PC-9 (cell line): ENCODE measurements at places on chromosomes 7 and 10.

GRCh38 chr7:70271617-70272081 lies 673.4 kb downstream of the AUTS2 start:
- no peak for DNase-seq

DNA sequence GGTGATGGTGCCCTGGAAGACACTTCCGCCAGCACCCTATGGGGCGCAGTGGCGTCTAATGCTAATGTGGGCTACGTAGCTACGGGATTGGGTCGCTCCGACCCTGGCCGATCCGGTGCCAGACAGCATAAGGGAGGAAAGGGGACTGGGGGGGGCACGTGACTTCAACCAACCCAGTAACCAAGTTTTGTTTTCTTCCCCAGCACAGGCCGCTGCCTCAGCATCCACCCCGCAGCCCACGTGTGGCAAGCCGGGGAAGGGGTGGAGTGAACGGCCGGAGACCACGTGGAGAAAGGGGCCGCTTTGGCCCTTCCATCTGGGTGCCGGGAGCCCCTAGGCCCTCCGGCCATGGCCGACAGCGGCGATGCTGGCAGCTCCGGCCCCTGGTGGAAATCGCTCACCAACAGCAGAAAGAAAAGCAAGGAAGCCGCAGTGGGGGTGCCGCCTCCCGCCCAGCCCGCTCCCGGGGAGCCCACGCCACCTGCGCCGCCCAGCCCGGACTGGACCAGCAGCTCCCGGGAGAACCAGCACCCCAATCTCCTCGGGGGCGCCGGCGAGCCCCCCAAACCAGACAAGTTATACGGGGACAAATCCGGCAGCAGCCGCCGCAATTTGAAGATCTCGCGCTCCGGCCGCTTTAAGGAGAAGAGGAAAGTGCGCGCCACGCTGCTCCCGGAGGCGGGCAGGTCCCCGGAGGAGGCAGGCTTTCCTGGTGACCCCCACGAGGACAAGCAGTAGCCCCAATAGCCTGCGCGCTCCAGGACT lies 2.5 kb downstream of the PRR15 start:
- DNase-seq: no peak

DNA sequence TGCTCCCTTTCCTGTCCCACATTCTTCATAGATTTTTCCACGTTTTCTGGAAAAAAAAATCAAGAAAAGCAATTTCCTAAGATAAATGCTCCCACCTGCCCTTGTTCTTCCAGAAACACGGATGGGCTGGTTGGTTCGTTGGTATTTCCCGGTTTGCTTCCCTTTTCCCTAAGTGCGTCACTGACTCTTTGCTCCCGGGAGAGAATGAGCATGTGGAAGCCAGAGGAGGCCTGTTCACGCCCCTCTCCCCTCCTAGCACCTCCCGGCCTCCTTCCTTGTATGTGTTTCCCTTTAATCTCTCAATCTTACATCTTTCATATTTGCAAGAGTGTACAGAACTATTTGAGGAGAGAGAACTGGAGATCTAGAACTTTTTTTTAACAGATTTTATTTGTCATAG lies 442.0 kb downstream of the GFRA1 start:
- no peak for DNase-seq

DNA sequence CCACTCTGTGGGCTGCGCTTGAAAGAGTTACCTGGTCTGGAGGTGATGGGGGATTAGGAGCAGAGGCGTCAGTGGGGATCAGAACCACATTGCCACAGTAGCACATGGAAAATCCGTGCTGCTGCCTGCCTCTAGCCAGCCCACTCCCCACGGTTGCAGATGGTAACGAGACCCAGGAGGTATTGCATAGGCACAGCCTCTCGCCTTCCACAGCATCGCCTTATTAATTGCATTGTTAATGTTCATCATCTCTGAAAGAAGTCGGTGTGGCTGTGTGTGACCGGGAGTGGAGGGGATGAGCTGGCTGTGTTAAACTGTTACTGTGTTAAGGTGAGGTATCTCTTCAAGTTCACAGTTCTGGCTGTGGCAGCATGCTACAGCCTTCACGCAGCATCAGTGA lies 35.2 kb upstream of the LRRC4 start:
- DNase-seq: no peak

DNA sequence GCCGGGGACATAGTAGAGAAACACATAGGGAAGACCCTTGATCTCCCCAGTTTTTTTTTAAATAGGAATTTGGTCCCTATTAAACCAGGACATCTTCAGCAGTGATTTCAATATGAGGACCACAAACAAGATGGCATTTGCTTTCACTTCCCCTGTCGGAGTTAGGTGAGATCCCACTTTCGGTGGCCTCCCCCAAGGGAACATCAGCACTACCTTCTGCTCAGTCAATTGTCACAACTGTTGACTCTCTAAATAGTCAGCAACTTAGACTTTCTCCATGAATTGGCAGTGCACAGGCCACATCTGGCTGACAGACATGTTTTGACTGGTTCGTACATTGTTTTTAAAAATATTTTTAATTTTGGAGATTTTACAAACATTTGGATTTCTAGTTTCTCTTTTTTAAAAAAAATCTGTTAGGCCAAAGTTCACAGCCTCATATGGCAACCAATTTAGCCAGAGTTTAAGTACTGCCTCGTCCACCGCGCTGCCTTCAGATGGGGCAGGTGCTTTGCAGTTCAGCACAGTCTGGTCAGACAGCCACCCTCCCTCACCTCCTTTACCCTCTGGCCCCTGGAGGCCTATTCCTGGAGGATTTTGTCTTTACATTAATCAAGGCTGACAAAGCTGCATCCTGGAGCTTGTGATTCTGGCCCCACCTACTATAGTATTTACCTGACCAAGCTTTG lies 139.2 kb upstream of the PRR15 start:
- DNase-seq: no peak

- peak; percentile 79 for DNase-seq
These were observed 188.5 kb downstream of the ZMYND11 start for GRCh38 chr10:323651-324293.

DNA sequence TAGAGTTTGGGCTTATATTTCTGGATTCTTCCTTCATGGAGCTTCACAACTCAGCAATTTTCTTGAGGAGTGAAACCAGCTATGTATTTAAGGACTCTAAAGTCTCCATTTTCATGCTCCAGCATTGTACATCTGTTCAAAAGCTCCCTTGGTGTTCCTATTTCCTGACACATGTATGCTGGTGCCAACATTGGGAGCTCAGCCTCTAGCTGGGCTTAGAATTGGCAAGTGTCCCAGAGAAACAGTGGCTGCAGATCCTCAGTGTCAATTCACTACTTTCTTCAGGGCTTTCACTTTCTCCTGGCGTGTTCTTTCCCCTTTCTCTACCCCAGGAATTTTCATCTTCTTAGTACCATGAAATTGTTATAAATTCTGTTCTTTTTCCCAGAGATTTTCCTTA lies 103.1 kb downstream of the ZNF467 start:
- no peak for DNase-seq

DNA sequence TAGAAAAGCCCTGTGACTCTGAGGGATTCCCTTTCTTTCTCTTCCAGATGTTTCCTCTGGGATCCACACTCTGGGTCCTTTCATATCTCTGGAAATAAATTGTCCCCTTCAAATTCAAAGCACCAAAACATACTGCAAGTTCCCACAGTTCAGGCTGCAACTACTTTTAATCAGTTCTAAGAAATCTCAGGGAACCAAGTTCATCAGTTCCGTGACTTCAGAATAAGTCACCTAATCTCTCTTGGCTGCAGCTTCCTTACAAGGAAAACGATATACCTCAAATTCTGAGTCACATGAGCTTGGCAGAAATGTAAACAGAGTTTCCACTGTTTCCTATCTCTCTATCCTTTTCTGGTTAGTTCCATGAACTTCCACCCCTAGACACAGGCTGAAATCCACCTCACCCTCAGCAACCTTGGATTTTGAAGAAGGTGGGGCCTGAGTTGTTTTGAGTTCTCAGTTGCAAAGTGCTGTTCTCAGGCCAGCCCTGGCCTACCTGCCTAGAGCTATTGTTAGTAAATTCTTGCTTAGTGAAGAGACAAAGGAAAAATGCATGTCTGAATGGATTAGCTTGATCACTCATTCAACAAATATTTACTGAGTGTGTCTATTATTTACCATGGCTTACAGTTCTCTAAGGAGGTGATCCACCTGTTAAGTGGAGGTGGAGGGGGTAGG lies 59.3 kb upstream of the IL6 start:
- peak; percentile 100 for DNase-seq

- no peak for DNase-seq
These were observed 121.6 kb downstream of the MTPAP start for GRCh38 chr10:30227481-30227880.

GRCh38 chr7:100585511-100586265 lies at the start of gene LRCH4:
Gene LRCH4, minus strand, starts transcription at chr7:100586129. Its CDS starts 29 bp downstream, at chr7:100586100.
- peak; percentile 67 for DNase-seq

GRCh38 chr10:92567952-92568600 lies 5.8 kb downstream of the IDE start:
- no peak for DNase-seq

DNA sequence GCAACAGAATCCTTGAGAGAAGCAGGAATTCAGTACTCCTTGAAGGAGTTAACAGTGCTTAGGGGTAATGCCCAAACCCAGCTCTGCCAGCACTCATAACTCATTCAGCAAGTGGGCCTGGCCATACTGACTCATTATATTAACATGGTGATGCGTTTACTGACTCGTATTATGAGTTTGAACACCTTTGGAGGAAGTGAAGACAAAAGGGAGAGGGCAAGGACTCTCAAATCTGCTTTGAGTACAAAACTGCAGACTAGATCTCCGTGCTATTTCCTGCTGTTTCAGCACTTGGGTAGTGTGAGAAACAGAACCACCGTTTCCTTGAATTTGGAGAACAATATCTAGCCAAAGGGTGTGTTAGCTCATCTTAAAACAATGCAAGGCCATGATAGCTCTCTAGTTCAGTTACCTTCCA lies 30.8 kb downstream of the SLC16A9 start:
- peak; percentile 86 for DNase-seq

GRCh38 chr7:33841705-33842129 lies 63.6 kb upstream of the BMPER start:
- no peak for DNase-seq

DNA sequence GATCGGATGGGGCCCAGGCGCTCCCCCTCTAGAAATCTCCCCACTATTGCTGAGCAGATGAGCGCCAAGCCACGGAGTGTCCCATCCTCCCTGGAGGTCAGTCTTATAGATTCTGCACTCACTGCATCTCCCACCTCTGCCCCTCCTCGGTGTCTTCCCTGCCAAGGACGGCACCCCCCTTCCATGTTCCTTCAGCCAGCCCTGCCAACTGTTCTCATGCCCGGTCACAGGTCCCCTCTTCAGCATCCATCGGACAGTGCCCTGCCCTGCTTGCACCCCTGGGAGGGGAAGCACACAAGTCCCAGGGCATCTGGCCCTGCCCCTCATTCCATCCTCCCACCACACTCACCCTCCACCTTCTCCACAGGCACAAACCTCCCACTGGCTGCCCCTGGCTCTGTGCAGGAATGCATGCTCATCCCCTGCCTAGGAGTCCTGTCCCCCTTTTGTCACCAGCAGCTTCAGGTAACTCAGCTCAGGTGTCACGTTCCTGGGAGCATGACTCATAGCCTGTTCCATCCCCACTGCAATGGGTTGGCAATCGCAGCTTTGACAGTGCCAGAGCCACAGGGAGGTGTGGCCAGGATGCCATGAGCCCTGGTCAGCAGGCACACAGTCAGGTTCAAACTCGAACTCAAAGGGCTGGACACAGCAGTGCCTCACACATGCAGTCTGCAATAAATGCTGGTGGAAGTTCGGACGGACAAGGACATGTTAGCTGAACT lies 234.7 kb upstream of the TCERG1L start:
- peak; percentile 48 for DNase-seq
